HS-5 (cell line): ENCODE measurements at places on chromosomes 1 and 21.

- DNase-seq: no peak
Observed at GRCh38 chr1:178768423-178768822, 43.4 kb downstream of the RALGPS2 start.

GRCh38 chr1:2968471-2968881 lies 52.8 kb upstream of the ACTRT2 start:
- DNase-seq: no peak

GRCh38 chr1:59128239-59128736 lies 168.6 kb upstream of the FGGY start:
- no peak for DNase-seq

DNA sequence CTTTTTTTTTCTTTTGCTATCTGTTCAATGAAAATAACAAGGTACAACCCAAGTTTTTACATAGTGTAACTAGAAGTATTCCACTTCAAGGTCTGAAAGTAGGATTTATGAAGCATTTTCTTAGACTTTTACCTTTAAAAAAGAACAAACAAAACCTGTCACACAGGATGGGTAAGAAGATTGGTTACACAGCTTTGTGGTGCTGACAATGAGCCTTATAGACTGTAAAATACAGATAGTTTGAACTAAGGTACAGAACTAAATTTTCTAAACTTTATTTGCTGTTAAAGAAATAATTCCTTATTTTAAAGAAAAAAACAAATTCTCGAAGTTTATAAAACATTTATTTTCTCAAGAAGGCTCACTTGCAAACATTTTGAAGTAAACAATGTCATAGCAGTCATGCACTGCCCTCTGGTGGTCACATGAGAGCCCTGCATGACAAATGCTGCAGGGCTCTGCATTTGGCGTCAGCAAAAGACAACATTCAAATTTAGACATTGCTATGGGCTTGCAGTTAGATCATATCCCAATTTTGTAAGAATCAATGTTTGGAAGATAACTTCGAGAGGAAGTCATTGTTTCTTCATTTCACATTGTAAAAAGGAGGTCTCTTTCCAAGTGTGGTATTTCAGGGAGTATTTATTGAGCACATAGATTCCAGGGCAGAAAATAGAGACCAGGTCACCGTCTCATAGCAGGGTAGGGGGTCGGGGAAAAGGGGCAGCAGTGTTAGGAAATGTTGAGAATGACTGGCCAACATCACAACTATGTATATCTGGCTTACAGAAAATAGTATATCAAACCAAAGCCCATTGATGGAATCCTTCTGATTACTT lies 115.3 kb upstream of the FMN2 start:
- DNase-seq: peak; percentile 47

GRCh38 chr21:44540741-44541288 lies 820 bp upstream of the KRTAP10-1 start:
- no peak for DNase-seq

DNA sequence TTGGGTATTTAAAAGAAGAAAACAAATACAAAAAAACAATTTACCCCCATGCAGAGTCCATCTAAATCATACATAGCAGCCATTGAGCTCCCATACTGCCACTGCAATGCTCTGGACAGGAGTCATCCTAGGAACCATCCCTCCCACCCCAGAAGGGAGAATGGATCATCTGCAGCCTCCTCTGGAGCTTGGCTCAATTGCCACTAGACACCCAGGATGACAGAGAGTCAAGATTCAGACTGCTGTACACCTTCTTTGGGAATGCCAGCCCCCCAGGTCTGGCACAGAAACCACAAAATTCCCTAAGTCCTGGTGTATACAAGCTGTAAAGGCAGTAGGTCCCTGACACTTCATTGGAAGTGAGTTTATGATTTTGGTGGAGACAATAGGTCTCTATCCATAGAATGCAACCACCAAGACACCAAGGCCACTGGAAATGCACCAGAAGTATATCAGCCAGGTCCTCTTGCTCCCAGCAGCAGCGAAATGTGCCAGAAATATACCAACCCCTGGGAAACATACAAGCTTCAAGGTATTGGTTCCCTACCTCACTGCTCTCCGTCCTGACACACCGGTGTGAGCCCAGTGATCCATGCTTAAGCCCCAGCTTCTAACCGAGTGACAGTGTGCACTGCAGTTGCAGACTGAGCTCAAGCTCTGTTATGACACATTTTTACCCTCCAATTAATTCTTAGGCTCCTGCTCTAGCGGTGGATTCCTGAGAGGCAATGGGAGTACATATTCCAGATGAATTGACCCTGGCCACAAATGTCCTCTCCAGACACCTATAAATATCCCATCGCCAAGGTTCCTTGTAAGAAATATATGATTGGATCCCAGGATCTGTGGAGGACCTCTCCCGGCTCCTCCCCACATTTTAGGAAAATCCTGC lies 4.4 kb downstream of the TAL1 start:
- no peak for DNase-seq
